HCT116 (cell line): ENCODE measurements at places on chromosomes 5 and 9. TPM values are rescaled to one million over a fixed set of nuclear protein-coding genes. Genes with fewer than 3 reads are reported as not detected.
A peak's percentile ranks its signal among the peaks of the same experiment; 100 is the strongest.

The VCAN gene
- 49.9 TPM for total RNA-seq

- no peak for DNase-seq
- no peaks in the 10 kb centered on the region for H3K27me3 ChIP-seq
- H3K36me3 ChIP-seq: no peaks in the 10 kb centered on the region
Measured at GRCh38 chr9:104927216-104927911, 591 bp downstream of the ABCA1 start.

DNA sequence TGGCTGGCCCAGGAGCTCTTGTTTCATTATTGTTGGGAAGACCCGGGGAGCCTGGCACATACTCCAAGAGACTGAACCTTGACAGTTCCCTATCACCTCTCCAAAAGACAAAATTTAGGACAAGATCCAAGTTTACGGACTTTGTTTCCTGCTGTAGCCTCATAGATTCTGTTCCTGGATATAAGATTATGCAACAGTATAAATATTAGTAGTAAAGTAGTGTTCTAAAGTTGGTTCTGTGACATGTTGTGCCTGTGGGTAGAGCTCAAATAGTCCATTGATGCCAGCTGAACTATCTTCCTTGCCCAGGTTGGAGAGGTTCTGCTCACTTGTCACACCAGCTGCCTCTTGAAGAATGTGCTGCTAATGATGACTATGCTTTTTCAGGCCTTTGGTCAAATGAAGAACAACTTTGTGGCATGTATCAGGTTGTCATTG, 430.2 kb downstream of the DMAC1 start:
- no peak overlapping the region for H3K27ac ChIP-seq
- DNase-seq: no peak
- H3K36me3 ChIP-seq: no peaks in the 10 kb centered on the region
- H3K27me3 ChIP-seq: 0 out of 2 replicates have a peak, but pooled peaks cover 4% of the 10 kb centered on the region

The SLC25A2 gene
- 0.42 TPM for total RNA-seq

- no peak overlapping the region for H3K27ac ChIP-seq
- no peak overlapping the region for H3K4me3 ChIP-seq
- H3K27me3 ChIP-seq: no peaks in the 10 kb centered on the region
- no peaks in the 10 kb centered on the region for H3K4me1 ChIP-seq
- no peak for DNase-seq
Measured at GRCh38 chr5:6752236-6752635, 39.0 kb downstream of the TENT4A start.

DNA sequence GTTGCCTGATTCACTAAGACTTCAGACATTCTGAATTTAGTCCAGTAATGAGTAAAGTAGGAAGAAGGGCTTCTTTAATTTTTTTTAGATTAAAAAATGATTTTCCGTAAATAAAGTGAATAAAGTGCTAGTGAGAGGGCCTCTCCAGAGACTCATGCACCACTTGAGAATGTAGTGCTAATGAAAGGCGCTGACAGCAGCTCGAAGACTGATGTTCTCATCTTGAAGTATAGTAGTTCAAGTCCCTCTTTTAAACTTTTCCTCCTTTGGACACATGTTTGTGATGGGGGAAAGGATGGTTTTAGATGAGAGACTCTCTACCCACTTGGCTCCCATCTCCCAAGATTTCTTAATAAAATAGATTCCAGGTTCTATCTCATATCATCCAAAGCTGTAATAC, 48.5 kb downstream of the G3BP1 start:
- H3K27me3 ChIP-seq: no peaks in the 10 kb centered on the region
- H3K4me3 ChIP-seq: no peak overlapping the region
- no peaks in the 10 kb centered on the region for H3K4me1 ChIP-seq

- H3K4me3 ChIP-seq: no peak overlapping the region
- no peak for DNase-seq
Measured at GRCh38 chr9:21866302-21866701, 63.9 kb downstream of the MTAP start.

The COMMD10 gene
- 35.3 TPM for total RNA-seq

DNA sequence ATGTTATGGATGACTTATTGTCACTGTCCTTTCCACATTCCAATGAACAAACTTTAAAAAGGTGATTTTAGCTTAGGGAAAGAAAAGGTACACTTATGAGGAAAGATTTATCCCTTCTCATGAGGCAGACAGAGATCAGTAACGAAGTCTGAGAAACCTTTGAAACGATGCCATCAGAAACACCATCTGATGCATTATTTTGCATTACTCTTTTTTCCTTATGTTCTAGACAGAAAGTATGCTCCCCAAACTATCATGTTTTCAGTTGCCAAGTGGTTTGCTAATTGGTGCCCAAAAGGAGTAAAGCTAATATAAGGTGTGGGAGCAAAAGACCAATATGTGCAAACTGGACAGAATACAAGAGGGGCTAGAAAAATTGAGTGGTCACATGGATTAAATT, 397.7 kb upstream of the RIOK2 start:
- no peak overlapping the region for H3K27ac ChIP-seq
- H3K4me3 ChIP-seq: no peak overlapping the region
- H3K36me3 ChIP-seq: no peaks in the 10 kb centered on the region
- no peaks in the 10 kb centered on the region for H3K4me1 ChIP-seq
- no peaks in the 10 kb centered on the region for H3K27me3 ChIP-seq
- DNase-seq: no peak

DNA sequence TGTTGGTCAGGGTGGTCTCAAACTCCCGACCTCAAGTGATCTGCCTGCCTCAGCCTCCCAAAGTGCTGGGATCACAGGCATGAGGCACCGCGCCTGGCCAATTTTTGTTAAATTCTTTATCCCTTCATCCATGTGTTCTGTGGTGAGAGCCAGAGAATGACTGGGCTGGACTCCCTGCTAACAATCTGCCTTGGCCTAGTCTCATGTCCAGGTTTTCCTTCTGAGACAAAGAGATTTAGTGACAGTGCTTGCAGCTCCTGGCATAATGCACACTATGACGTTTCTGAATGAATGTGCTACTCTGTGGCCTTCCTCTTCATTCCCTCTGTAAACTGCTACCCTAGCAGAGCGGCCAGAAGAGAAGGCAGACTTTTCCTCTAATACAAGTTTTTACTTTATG, 79.3 kb downstream of the FOXD1 start:
- no peak overlapping the region for H3K4me3 ChIP-seq
- no peaks in the 10 kb centered on the region for H3K36me3 ChIP-seq
- peaks cover 51% of the 10 kb centered on the region for H3K4me1 ChIP-seq
- no peaks in the 10 kb centered on the region for H3K27me3 ChIP-seq
- no peak overlapping the region for H3K27ac ChIP-seq

DNA sequence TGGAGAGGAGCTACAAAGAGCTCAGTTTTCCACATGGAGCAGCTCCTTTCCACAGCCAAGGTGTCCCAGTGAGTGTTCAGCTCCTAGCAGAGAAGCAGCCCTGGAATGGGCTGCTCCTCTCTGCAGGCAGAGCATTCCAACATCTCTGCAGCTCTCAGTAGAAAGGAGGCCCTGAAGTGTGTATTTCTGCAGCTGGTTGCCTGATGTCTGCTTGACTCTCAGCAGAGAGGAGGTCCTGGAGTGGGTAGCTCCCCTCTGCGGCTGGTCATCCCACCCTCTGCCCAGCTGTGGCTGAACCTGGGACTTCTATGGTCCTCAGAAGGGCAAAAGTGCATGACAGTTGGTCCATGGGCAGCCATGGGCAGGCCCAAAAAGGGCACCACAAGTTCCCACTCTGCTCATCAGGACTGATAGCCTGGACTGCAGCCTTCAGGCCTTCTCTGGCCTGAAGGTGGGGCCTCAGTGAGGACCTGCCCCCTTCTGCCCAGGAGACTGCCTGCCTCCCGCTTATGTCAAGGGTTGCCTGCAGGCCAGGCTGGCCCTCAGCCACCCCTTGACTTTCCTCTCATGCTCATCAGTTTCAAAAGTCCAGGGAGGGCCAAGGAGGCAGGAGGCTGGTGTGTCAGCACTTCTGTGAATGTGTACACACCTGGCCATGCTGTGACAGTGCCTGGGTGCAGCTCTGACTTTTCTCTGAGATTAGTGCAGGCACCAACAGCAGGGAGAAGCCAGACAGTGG, 605.9 kb upstream of the FAM174A start:
- H3K4me3 ChIP-seq: no peak overlapping the region
- H3K27me3 ChIP-seq: no peaks in the 10 kb centered on the region
- H3K27ac ChIP-seq: no peak overlapping the region
- no peaks in the 10 kb centered on the region for H3K36me3 ChIP-seq
- DNase-seq: no peak
- no peaks in the 10 kb centered on the region for H3K4me1 ChIP-seq

The PTGDS gene
- total RNA-seq: 3.1 TPM

DNA sequence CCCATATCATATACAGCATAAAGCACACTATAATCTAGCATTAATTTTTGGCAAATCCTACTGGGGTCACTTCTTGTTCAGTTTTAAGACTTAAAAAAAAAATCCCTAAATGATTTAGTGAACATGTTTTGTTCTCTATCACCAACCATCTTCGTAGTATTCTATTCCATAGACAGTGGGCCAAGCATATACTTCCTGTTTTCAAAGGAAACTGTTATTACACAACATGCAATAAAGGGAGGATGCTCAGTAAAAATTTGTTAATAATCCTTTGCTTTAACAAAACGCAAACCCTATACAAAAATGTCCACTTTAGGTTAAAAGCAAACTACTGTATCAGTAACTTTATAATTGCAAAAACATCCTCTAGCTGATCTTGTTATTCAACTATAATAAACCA, 13.0 kb downstream of the CCNH start:
- H3K4me3 ChIP-seq: no peak overlapping the region
- no peak overlapping the region for H3K27ac ChIP-seq
- peaks cover 76% of the 10 kb centered on the region for H3K36me3 ChIP-seq
- no peaks in the 10 kb centered on the region for H3K4me1 ChIP-seq

DNA sequence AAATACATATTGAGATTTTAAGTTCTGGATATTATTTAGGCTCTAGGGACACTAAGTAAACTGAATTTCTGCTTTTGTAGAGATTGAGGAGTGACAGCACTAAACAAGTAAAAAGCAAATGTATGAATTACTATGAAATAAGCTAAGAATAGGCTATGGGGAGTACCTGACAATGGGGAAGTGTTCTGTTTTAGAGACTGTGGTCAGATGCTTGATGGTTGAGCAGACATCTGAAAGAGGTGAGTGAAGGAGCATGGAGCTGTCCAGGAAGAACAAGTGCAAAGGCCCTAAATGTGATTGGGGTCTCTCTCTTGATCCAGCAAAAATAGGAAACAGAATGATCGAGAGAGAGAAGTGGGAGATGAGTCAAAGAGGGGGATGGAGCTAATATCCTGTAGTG, 111.7 kb downstream of the JAKMIP2 start:
- H3K4me1 ChIP-seq: no peaks in the 10 kb centered on the region
- peaks cover 4% of the 10 kb centered on the region; the same call in 1 of the 2 replicates for H3K27me3 ChIP-seq
- no peak for DNase-seq
- no peak overlapping the region for H3K4me3 ChIP-seq

DNA sequence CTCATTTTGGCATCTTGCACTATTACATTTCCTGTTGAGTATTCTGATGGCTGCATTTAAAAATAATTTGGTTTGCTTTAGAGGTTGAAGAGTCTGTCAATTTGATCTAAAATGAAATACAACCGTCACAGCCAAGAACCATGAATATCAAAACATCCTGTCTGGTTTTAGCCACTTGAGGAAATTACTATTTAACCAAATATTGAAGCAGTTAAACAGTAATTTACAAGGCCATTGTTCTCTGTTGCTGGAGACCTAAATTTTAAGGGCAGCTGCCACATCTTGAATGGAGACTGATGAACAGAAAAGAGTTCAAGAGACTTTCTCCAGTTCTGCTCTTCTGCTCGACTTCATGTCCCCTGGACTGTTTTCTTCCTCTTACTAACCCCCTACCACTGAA, 549.4 kb downstream of the LRRC70 start:
- H3K36me3 ChIP-seq: no peaks in the 10 kb centered on the region
- H3K27me3 ChIP-seq: no peaks in the 10 kb centered on the region
- DNase-seq: no peak
- no peak overlapping the region for H3K27ac ChIP-seq

- H3K27ac ChIP-seq: no peak overlapping the region
- no peaks in the 10 kb centered on the region for H3K27me3 ChIP-seq
- H3K4me1 ChIP-seq: peaks cover 3% of the 10 kb centered on the region; the same call in 1 of the 2 replicates
- H3K36me3 ChIP-seq: no peaks in the 10 kb centered on the region
- H3K4me3 ChIP-seq: no peak overlapping the region
Measured at GRCh38 chr5:72006361-72006760, 100.9 kb upstream of the MAP1B start.

- no peak for DNase-seq
- H3K27me3 ChIP-seq: no peaks in the 10 kb centered on the region
- no peaks in the 10 kb centered on the region for H3K36me3 ChIP-seq
- no peak overlapping the region for H3K27ac ChIP-seq
- H3K4me3 ChIP-seq: no peak overlapping the region
- H3K4me1 ChIP-seq: no peaks in the 10 kb centered on the region
Measured at GRCh38 chr9:125942125-125942524, 195.0 kb downstream of the PBX3 start.

The LCN12 gene
- total RNA-seq: 4.2 TPM

GRCh38 chr5:162824360-162824759, 613.0 kb upstream of the CCNG1 start:
- H3K27me3 ChIP-seq: no peaks in the 10 kb centered on the region
- no peak overlapping the region for H3K27ac ChIP-seq

The BTNL8 gene
- total RNA-seq: not detected

- no peak overlapping the region for H3K4me3 ChIP-seq
- no peaks in the 10 kb centered on the region for H3K4me1 ChIP-seq
- H3K27ac ChIP-seq: no peak overlapping the region
Measured at GRCh38 chr9:109802491-109802890, 22.5 kb downstream of the PALM2AKAP2 start.

GRCh38 chr5:112492291-112492690, 73.2 kb upstream of the EPB41L4A start:
- H3K27me3 ChIP-seq: no peaks in the 10 kb centered on the region
- peak; percentile 57 for DNase-seq
- no peak overlapping the region for H3K27ac ChIP-seq
- no peaks in the 10 kb centered on the region for H3K36me3 ChIP-seq
- H3K4me1 ChIP-seq: no peaks in the 10 kb centered on the region

The FABP6 gene
- total RNA-seq: 8.5 TPM

DNA sequence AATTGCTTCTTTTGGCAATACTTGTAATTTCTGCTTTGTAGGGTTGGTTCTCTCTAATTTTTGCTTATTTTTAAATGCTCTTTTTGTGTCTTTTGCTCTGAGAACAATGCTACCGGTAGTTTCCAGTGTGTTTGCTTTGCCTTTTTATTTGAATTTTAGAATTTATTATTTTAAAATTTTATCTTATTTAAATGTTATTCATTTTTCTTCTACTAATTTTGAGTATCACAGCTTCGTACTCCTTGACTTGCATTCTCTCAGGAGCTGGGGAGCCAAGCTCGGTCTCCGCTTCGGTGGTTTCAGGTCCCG, 45.9 kb downstream of the ANXA2R start:
- H3K4me1 ChIP-seq: peaks cover 35% of the 10 kb centered on the region
- no peak for DNase-seq
- peak overlapping the region; percentile 28; the same call in 1 of the 2 replicates for H3K27ac ChIP-seq
- no peaks in the 10 kb centered on the region for H3K36me3 ChIP-seq
- H3K27me3 ChIP-seq: no peaks in the 10 kb centered on the region

The DTWD2 gene
- total RNA-seq: 5.2 TPM

DNA sequence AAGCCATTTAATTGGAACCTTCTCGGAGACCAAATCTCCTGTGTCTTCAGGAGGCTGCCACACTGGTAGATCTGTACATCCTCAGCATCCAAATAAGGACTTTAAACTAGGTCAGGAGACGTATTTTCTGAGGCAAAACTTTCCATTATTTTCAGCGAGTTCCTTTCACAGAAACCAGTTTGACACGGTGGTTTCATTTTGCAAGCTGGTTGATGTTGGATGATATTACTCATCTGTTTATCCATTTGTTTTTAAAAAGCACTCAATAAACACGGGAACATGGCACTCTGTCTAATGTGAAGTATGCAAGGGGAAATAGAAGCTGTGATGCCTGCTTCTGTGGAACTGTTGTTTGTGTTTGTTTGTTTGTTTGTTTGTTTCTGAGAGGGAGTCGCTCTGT, 199.6 kb downstream of the ERCC6L2 start:
- H3K36me3 ChIP-seq: no peaks in the 10 kb centered on the region
- no peak for DNase-seq
- H3K27ac ChIP-seq: no peak overlapping the region

The PTPRD gene
- 0.02 TPM for total RNA-seq

The CBY3 gene
- not detected for total RNA-seq
